ENCODE measurements at places on chromosomes 2 and 18.
A peak's percentile ranks its signal among the peaks of the same experiment; 100 is the strongest.

DNA sequence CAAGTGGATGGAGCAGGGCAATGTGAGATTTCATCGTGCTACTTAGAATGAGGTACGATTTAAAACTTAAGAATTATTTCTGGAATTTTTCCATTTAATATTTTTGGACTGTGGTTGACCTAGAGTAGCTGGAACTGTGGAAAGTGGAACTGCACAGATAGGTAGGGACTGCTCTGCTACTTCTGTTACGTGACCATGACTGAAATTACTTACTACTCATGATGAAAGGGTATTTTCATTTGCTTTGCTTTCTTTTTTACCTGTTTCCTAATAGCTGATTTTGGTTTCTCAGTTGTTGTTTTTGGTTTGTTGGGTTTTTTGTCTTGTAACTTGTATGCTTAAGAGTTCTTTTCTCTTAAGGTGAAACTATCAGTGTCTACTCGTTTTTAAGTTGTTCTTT, 11.4 kb downstream of the UBE2E3 start:
- DNase-seq, result no peak

DNA sequence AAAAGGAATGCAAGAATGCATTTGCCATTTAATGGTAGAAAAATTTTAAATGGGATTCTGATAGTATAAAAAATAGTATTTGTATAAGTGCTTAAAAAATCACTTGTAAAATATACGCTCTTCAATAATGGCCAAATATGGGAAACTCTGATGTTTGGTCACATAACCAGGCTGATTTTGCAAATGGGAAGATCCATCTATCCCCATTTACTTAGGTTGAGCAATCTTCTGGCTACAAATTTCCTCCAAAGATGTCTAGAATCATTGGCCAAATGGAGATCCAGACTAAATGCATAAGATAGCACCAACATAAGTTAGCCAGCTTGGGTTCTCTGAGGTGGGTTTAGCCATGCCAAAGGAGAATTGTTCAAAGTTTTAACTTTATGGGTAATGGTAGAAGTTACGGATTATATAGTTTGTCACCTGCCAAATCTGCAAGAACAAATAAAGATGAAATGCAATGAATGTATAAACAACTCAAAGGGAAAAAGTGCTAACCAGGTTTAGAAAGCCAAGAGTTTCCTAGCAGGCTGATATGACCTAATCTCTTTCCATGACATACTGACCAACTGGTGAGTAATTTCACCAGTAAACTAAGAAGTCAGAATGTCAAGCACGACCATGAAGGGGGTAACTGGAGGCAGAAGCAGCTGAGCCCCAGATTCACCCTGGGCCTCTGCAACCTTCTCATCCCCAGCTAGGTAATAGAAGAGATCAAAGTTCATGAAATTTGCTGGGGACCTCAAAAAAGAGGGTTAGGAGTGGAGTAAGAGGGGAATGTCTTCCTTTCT, 10.0 kb downstream of the RHOB start:
- DNase-seq, result no peak

GRCh38 chr2:221600388-221600787, 28.3 kb upstream of the EPHA4 start:
- no peak for DNase-seq

DNA sequence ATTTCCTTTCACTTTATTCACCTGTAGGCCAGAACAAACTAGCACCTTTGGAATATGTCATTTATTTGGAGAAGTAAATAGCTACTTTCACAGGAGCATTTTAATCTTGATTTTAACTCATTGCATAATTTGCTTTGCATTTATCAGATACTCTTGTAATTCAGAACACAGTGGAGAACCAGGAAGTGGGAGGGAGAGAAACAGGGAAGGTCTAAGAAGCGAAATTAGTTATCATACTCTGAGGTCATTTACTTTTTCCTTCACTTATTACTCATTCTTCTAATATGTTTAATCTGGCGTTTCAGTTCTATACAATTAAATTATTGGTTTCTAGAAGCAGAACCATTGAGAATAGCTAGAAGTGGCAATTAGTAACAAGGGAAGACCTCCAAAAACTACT, 20.7 kb downstream of the RBM44 start:
- DNase-seq, result no peak

DNA sequence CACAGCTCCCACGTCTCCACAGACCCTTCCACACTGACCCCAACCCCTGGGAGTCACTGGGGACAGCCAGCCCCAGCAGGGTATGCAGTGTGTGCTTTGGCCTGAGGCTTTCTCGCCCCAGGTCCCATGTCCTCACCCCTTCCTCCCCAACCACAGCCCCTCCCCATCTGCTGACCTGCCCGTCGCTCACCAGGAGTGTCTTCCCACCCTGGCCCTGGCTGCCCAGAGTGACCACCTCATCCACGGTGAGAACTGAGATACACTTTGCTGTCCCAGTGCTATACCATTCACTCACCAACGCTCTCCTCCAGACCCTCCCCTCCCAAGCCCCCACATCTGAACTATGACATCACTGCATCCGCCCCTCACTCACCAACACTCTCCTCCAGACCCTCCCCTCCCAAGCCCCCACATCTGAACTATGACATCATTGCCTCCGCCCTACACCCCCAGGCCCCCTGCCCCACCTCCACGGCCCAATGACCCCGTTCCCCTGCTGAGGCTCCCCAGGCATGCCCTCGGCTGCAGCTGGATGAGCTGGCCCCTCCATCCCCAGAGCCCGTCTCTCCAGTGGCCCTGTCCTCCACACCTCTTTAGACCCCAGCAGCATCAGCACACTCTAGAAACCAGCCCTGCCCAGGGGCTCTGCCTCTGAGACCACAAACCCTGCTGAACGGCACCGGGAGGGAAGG, 55.2 kb downstream of the ANKMY1 start:
- DNase-seq, result no peak

- no peak for DNase-seq
Observed at GRCh38 chr2:126662621-126663020, 6.7 kb downstream of the GYPC start.

GRCh38 chr2:205898744-205899143, 187.2 kb downstream of the INO80D start:
- no peak for DNase-seq

DNA sequence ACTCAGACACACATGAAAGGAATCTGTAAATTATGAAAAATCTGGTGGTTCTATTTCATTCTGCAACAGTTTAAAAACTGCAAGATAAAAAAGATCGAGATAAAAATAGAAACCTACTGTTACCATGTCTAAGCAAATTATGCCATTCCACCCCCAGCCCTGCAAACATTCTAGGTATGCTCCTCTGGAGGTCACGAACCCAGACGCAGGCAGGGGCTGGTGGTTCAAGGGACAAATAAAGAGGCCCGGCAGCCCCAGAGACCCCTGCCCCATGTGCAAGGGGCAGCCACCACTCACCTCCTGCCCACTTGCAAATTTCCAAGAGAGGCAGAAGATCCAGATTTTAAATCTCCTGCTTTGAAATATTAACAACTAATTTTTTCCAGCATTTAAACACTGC, 210.5 kb downstream of the ANAPC1 start:
- DNase-seq, result no peak

DNA sequence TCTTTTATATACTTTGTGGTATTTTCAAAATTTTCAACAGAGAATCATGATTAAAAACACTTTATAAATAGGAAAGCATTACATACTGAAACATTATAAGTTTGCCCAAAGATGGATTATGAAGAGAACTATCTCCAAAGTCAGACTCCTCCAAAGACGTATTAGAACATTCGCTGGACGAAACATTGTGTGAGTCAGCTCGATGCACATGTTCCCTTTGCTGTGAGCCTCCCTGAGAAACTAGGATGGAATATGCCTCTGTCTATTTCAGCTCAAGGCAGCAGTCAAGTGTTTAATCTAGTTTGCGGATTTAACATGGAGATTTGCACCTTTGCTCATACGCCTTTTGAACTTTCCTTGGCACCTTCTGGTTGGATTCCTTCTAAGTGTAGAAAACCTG, 92.2 kb upstream of the NCKAP5 start:
- DNase-seq, result no peak

GRCh38 chr2:108257757-108258331, 18.1 kb downstream of the SULT1C3 start:
- DNase-seq, result no peak

- DNase-seq, result no peak
Observed at GRCh38 chr2:12061286-12062052, 315.0 kb downstream of the LPIN1 start.

DNA sequence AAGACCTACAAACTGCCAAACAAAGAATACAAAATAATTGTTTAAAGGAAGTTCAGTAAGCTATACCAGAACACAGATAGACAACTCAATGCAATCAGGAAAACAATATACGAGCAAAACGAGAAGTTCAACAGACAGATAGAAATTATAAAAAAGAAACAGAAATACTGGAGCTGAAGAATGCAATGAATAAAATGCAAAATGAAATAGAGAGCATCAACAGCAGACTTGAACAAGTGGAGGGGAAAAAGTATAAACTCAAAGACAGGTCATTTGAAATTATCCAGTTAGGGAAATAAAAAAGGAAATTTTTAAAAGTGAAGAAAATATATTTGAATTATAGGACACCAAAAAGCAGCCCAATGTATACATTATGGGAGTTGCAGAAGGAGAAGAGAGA, 43.6 kb downstream of the MDH1 start:
- DNase-seq, result no peak

DNA sequence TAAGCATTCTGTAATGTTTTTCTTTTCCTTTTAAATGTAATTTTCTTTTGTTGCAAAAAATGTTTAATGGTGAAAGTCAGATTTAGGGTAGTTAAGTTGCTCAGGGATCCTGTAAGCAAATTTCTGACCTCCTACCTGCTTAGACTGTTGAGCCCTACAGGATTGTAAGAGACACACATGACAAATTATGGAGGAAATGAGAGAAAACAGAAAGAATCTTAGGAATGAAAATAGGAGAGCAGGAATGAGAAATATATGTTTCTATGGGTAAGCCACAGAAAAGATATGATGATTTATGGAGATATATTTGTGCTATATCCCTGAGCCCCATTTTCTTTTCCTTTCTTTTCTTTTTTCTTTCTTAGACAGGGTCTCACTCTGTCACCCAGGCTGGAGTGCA, 28.3 kb downstream of the CYBRD1 start:
- no peak for DNase-seq

DNA sequence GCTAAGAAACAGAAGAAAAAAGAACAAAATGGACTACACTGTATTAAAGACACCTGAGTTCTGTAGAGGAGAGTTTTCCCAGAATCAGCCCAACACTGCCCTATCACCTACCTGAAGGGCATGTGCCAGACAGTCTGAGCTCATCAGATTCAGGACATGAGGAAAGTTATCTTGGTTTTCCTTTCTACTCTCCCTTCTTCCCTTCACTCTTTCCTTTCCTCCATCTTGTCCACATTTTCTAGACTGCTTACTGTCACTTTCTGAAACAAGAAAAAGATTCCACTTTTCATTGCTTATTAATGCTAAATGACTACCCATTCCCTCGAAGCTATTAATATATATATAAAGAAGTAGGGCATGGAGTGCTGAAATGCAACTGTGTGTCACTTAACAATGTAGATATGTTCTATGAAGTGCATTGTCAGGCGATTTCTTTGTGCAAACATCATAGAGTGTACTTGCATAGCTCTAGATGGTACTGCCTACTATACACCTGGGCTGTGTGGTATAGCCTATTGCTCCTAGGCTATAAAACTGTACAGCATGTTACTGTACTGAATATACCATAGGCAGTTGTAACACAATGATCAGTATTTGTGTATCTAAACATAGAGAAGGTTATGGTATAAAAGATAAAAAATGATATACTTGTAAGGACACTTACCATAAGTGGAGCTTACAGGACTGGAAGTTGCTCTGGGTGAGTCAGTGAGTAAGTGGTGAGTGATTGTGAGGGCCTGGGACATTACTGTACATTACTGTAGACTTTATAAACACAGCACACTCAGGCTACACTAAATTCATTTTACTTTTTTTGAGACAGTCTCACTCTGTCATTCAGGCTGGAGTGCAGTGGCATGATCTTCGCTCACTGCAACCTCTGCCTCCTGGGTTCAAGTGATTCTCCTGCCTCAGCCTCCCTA, 145.5 kb upstream of the ITGA6 start:
- no peak for DNase-seq

- no peak for DNase-seq
Observed at GRCh38 chr18:7415081-7415894, 151.8 kb upstream of the PTPRM start.

DNA sequence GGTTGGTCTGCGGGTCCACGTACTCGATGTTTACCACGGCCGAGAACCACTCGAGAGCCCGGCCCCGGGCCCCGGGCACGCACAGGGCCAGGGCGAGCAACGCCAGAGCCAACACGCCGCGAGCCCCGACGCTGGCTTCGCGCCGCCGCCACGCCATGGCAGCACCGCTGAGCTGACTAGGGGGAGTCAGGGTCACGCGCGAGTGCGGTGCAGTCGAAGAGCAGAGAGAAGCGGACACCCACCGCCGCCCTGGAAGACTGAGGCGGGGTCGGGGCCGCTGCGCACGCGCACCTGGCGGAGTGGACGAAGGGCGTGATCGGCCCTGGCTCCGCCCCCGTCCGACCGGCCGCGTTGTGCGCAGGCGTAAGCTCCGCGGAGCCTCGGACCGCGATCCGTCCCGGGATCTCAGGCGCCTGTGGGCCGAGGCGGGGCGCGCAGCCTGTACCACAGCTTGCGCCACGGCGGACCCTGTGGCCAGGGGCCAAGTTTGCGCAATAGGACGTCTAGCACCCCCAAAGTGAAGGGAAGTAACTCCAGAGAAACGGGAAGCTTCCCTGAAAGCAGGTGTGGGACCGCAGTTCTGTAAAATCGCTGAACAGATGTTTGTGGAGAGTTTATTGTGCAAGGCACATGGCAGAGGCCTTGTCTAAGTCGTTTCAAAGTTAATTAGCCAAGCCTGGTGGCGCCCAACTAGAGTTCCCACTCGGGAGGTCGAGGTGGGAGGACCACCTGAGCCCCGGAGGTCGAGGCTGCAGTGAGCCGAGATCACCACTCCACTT, at the start of gene RNF149:
Gene RNF149, minus strand, starts transcription at position 270 of the 779 bp plus-strand sequence. Its CDS starts 113 bp downstream, at position 157.
- DNase-seq, result peak; percentile 88

DNA sequence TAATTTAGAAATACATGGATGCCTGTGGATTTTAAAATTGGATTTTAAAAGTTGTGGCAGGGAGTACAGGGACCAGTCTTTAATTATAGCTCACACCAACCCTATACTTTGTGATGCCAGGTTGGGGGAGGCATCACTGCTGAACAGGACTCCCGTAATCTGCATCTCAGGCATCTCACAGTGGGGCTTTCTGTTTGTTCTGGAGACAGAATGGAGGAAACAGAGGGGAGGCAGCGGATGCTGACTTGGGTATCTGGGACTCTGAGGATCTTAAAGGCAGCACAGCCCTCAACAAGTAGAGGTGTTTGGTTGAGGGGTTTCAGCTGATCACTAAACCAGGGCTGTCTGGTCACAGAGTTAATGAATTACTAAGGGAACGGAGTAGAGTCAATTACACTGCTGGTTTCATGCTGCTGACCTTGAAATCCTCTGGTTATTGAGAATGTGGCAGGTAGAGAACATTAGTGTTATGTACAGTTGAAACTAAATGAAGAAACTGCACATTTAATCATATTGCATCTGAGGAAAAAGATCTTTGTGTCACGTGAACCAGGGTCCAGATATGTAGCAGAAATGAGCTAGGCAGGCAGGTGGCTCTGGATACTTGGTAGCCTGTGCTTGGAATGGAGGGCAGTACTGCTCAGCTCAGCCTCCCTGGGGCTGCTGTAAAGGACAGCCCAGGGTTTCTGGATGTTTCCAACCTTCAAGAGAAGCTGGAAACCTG, 40.3 kb downstream of the FHOD3 start:
- DNase-seq, result no peak

GRCh38 chr2:20050104-20050645, 1.3 kb downstream of the LAPTM4A start:
- no peak for DNase-seq
